ENCODE measurements at places on chromosomes 5 and 9.

DNA sequence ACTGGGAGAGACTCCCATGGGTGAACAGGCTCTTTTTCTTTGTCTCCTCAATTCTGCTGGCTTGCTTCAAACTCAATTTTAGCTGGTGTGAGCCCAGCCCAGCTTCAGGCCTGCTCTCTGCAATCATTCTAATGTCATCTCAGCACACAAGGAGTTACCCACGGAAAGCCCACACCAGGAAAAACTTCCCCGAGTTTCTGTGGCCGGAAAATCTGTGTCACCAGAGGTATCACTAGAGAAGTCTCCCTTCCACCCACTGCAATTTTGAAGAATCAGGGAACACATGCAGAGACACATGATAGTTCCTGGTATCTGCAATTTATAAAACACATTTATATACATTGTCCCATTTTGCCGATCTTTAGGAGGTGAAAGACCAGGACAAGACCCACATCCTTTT, 13.5 kb upstream of the NDFIP1 start:
- DNase-seq, result peak; percentile 70

GRCh38 chr5:86749841-86750240, 132.1 kb downstream of the COX7C start:
- DNase-seq, result no peak

DNA sequence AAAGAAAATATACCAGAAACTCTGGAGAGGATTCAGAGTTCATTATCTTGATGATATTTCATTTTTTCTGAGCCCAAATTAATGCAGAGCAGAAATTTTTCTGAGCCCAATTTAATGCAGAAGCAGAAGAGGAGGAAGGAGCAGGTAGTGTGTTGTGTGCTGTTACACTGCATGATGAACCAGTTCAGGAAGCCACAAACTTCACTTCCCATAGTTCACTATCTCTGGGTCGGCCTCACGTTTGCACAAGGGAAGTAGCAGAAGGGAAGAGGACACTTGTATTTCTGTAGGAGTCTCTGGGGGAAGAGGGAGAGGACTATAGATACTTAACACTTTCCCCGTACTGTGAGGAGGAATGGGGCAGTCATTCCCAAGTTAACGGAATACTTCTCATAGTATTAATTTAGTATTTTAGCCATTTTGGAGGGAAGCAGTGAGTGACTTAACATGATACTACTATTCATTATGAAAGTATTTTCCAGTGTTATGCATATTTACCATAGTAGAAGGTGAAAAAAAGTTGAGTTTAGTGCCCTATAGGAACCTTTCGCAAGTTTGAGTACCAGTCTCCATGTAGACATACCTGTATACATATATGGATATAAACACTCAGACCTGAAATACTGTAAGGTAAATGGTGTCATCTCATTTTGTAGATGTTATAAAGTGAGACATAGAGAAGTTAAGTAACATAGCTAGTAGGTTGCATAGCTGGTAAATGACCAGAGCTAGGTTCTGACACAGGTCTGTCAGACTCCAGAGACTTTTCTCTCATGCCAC, 30.0 kb downstream of the XPA start:
- DNase-seq, result no peak

GRCh38 chr5:9483779-9484178, 62.1 kb downstream of the SEMA5A start:
- DNase-seq, result no peak

- DNase-seq, result no peak
These were observed 2.2 kb downstream of the PCDHA10 start for GRCh38 chr5:140857987-140858240.

DNA sequence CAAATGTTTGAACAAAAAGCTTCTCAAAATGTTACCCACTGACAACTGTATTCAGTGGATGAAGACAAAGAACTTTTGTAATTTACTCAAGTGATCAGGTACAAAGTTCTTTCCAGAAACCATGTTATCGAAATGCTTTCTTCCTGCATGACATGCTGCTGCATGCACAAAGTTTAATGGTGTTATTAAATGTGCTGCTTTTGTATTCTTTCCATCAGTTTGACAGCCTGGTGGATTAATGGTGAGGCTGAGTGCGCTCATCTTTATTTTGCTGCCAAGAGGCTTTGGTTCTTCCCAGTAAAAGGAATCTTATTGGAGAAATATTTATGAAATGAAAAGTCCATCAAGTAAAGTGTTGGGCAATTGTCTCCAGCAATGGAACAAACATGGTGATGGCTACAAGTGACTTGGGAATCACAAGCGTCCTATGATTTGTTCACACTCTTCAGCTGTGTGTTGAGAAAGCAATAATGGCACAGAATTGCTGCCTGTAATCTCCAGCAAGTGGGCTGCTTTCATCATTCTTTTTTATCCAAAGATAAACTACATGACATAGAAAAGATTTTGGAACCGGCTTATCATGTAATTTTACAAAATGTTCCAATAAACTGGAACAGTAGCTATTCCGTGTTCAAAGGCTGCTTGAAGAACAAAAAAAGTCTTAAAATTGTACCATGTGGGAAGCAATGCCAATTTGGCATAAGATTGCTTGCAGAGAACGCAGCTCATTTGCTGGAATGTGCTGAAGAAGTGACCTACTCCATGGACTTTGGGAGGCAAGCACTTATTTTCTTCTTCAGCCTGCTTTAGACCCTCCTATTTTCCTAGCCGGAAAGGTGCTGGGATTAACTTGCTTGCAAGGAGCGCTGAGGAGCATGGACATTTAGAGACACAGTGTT, 153.1 kb downstream of the HSD17B3 start:
- no peak for DNase-seq

DNA sequence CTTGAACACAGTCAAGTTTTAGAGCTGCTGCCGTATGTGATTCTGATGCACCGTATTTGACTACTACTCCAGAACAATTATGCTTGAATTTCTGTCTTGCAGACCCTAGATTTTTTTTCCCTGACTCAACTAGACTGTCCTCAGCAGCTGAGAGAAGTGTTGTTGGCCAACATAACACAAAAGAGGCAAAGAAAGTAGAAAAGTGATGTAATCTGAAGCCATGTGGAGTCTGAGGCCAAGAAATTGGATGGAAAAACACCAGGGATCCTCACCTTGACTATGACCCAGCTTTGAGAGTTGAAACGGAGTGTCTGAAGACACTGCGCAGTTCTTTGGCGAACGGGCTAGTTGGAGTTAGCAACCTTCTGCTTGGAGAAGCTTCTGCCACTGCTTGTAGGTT, 36.3 kb upstream of the FGF1 start:
- no peak for DNase-seq

- no peak for DNase-seq
These were observed 98.0 kb downstream of the SLIT3 start for GRCh38 chr5:169202969-169203368.

Measured in stimulated activated naive CD8-positive, alpha-beta T cell treated with anti-CD3 and anti-CD28 coated beads, Interleukin-15, amount 100 ng/mL, for 72 hours (primary cell).